ENCODE measurements at places on chromosomes 12 and 14.

- DNase-seq = peak; percentile 61
Measured at GRCh38 chr14:103518422-103519042, 4.1 kb downstream of the CKB start.

- DNase-seq = no peak
Measured at GRCh38 chr12:100953677-100954076, 159.1 kb downstream of the ANO4 start.

GRCh38 chr12:130444061-130444460 lies 106.4 kb downstream of the PIWIL1 start:
- no peak for DNase-seq

- peak; percentile 94 for DNase-seq
Measured at GRCh38 chr14:51884086-51884927, 23.9 kb downstream of the GNG2 start.

DNA sequence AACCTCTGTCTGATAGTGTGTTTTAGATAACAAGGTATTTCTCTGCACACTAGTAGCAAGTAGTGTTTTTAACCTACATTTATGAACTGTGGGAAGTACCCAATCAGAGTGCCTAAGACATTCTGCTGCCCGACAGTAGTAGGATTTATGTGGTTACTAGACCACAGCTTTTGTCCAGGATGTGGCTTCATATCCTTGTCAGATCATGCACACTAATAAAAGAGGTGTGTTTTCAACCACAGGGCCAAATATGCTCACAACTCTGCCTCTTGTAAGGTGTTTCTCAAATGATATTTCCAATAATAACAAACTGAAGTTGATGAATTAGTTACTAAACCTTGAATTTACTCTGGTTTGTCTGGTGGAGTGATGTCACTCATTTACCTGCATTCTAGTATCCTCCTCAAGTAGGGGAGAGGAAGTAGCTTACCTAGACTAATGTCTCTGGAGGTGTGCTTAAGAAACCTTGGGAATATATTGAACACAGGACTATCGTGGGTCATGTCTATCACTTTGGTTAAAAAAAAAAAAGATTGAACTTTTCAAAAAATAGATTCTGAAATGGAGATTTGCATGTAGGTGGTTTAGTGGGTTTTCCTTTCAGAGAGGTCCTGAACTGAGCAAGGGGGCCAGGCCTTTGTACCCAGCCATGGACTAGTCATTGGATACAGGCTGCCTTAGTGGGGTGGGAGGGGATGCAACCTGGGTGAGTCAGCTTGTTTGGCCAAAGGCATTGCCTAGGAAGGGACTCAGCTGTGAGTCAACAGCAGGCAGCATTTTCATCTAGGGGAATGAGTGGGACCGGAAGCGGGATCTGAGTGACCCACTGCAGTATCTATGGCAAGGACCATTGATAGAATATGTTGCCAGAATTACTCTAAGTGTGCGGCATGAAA lies 14.1 kb downstream of the FBXW8 start:
- peak; percentile 89 for DNase-seq

DNA sequence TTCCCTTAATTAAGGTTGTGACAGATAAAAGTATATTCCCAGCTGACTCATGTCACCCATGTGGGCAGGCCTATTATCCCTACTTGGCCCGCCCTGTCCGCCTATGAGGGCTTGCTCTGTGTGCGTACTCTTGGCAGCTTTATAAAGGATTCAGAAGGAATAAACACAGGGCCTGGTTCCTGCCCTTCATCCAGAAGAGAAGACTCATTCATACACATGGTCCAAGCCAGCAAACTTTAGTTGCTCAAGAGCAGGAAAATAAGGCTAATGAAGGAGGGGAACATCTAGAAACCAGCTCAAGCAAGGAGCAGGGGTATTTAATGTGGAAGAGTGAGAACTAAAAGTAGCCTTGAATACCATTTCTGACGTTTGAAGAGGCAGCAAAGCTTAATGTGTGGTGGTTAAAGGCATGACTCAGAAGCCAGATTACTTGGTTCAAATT lies 141.9 kb downstream of the CRADD start:
- DNase-seq = no peak

DNA sequence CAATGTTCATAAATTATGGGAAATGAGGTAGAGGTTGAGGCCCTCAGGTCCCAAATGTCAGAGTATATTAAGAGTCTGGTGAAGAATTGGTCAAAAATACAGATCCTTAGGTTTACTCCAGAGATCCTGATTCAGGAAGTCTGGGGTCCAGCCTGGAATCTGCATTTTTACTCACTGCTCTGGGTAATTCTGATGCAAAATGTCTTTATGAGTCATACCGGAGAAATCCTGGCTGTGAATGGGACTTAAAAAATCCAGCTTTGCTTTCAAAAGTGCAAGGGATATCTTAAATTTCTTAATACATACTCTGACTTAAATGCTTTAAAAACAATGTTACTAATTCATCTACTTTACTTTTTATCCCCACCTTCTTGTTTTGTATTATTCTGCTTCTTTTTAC lies 74.5 kb downstream of the FERMT2 start:
- no peak for DNase-seq

DNA sequence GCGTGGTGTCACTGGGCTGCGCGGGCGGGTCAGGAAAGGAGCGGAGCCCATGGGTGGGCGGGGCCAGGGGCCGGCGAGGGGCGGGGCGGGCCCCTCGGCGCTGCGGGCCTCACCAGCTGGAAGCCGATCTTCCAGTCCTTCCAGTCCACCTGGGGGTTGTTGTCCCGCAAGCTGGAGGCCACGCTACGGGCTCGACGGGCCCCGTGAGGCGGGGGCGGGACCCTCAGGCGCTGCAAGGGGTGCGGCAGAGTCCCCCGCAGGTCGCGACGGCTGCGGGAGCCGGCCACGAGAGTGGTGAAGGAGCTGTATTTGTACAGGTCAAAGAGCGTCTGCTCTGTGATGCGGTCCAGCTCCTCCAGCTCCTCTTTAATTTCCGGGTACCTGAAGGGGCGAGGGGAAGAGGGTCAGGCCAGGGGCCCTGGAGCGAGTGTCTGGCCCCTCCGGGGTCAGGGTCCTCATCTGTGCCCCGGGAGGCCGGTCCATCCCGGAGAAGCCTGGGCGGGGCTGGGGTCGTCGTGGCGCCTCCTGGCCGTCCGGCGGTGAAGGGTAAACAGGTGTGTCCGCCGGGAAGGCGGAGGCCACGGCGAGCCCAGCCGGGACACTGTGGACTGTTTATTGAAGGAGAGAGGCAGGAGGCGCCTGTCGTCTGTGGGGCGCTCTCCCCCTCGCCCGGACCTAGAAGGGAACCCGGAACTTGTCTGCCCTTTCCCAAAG lies 11.9 kb downstream of the SCNN1A start:
- no peak for DNase-seq

- DNase-seq = no peak
Measured at GRCh38 chr12:85849344-85849743, 13.1 kb upstream of the RASSF9 start.

DNA sequence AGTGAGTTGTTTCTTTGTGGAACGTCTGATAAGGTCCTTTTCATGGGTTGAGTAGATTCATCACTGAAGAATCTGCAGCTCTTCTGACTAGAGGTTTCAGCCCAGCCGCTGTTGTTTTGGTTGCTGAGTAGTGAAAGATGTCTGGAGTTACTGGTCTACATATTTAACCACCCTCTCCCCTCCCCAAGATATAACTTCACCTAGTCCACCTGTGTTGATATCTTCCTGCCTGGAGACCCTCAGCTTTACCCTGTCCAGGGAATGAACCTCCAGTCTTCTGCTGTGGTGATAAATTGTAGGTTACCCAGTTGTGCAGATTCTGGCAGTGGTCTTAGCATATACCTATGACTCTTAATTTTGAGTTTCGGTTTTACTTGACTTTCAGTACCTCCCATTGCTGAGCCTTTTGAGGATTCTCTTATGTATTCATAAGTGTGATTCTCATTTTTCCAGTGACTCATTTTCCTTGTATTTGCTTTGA lies 62.9 kb downstream of the CCDC91 start:
- no peak for DNase-seq

GRCh38 chr12:68377881-68378280 lies 45.7 kb upstream of the MDM1 start:
- DNase-seq = no peak

- no peak for DNase-seq
Measured at GRCh38 chr12:1825382-1826102, 5.2 kb downstream of the LRTM2 start.

- peak; percentile 93 for DNase-seq
Measured at GRCh38 chr12:108730365-108731104, 783 bp downstream of the CORO1C start.

GRCh38 chr12:54356228-54356627 lies 8.1 kb downstream of the GPR84 start:
- DNase-seq = no peak

GRCh38 chr14:70804556-70805162 lies 4.7 kb downstream of the MAP3K9 start:
- DNase-seq = no peak

DNA sequence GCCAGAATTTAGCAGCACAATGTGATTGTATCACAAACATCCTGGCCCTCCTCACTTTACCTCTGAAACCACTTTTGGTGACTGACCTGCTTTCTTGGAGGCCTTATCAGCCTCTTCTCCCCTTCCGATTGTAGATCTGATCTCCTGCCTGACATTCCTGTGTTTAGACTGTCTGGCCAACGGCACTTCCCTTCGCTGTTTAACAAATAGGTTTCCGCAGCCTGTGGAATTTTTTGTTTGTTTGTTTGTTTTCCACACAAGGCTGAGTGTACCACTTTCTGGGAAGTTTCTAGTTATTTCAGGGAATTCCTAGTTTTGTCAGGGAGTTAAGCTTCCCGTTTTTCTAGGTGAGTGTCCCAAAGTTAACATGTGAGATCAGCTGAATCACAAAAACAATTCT lies 65.9 kb upstream of the CDKN3 start:
- no peak for DNase-seq

DNA sequence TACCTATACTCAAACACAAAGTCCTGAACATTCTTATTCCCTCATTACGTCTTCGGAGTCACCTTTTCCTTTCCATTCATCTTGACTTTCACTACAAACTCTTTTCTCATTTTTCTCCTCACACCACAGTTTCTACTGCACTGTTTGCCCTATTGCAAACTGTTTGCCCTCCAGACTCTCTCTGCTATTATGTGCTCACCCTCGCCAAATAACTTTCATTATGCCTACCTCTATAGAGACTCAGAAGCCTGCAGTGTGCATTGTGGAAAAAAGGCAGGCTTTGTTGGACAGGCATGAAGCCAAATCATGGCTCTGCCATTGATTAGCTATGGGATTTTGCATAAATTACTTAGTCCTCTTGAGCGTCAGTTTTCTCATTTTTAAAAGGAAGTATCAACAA lies 246.6 kb upstream of the CCDC196 start:
- no peak for DNase-seq

GRCh38 chr12:92987362-92987761 lies 58.3 kb upstream of the EEA1 start:
- peak; percentile 82 for DNase-seq

GRCh38 chr12:31736472-31736871 lies 7.7 kb upstream of the AMN1 start:
- peak; percentile 66 for DNase-seq

- no peak for DNase-seq
Measured at GRCh38 chr12:4099276-4099675, 174.3 kb upstream of the CCND2 start.

DNA sequence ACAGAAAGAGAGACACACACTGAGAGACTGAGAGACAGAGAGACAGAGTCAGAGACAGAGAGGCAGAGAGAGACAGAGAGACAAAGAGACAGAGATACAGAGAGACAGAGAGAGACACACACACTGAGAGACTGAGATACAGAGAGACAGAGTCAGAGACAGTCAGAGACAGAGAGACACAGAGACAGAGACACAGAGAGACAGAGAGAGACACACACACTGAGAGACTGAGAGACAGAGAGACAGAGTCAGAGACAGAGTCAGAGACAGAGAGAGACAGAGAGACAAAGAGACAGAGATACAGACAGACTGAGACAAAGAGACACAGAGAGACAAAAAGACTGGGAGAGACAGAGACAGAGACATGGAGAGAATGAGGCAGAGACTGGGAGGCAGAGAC lies 90.0 kb downstream of the GALNT9 start:
- DNase-seq = no peak

DNA sequence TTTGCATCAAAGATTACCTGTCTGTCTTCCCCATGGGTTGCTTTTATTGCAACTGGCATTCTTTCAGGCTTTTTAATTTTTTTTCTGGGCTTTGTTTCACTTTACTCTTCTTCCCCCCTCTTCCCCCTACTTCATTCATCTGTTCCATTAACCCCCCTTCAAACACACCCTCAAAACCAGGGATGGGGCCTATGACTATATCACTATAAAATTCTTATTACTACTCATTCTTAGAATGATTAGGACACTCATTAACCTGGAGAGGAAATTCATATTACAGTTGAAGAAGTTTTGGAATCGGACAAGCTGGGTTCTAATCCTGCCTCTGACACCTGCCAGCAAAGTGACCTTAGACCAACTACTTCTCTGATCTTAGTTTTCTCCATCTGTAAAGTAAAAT lies 24.8 kb upstream of the MDM1 start:
- no peak for DNase-seq

DNA sequence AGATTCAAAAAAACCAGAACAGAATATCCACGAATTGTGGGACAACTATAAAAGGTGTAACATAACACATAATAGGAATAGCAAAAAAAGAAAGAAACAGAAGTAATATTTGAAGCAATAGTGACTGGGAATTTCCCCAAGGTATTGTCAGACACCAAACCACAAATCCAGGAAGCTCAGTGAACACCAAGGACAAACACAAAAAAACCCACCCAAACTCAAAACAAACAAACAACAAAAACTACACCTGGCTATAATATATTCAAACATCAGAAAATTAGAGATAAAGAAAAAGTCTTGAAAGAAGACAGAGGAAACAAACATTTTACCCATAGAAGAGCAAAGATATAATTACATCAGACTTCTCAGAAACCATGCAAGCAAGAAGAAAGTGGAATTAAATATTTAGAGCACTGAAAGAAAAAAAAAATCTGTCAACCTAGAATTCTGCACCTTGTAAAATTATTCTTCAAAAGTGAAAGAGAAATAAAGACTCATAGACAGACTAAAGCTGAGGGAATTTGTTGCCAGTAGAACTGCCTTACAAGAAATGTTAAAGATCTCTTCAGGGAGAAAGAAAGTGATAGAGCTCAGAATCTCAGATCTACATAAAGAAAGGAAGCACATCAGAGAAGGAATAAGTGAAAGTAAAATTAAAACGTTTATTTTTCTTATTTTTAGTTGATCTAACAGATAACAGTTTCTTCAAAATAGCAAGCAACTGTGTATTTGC lies 12.1 kb upstream of the HMGA2 start:
- DNase-seq = no peak

GRCh38 chr12:13713556-13714410 lies 267.6 kb downstream of the GRIN2B start:
- no peak for DNase-seq

DNA sequence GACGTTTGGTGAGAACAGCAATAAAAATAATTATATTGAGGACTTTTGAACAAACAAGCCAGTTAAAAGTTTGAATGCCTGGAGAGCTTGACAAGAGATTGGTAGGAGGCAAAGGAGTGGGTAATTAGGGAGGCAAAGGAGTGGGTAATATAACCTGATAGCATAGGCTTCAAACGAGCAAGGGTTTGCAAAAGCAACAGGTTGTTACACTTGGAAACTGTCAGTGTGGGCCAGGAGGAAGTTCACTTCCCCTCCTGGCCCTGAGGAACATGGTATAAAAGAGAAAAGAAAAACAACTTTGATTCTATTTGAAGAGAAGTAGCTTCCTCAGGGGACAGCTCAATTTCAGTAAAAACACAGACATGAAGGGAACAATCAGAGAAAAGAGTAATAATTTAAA lies 121.7 kb downstream of the CCER1 start:
- no peak for DNase-seq

Measured in NB4 (cell line).